NCI-H1105 treated with DMSO at 0.1 percent for 48 hours (cell line): ENCODE measurements at places on chromosomes 7 and 10.

GRCh38 chr7:30091491-30091912 lies 43.3 kb upstream of the MTURN start:
- DNase-seq = no peak

DNA sequence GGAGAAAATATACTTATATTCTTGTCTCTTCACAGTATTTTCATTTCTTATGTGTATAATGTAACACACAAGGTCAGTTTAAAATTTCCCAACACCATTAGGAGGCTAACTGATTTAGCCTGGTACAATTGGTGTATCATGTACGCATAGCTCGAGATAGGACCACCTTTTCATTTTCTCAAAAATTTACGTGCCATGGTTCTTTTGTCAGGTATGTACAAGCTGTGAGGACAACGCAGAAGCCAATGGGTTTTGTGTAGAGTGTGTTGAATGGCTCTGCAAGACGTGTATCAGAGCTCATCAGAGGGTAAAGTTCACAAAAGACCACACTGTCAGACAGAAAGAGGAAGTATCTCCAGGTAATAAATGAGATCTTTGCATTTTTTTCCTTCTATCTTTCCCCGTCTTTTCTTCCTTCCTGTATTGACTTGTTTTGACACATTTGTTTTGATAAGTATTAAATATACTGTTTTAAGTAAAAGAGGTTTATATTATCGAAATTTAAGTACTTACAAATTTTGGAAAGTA lies 55.0 kb downstream of the TRIM24 start:
- no peak for DNase-seq

DNA sequence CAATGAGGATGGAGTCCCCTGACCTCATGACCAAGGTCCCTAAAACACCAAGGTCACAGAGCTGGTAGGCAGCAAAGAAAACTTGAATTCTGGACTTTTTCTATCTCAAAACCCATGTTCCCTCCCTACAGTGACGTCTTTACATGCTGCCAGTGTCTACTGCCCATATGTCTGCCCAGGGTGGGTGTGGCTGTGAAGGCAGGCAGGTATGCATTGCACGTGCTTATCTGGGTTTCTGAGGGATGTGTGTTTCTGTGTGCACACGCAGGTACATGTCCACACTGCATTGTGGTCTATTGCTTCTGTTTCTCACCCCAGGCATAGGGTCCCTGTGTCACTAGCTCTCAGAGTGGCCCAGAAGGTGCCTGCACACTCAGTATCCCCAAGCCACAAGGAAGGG lies 13.5 kb downstream of the ATP6V1F start:
- no peak for DNase-seq

GRCh38 chr7:91995391-91996105 lies 54.9 kb downstream of the AKAP9 start:
- DNase-seq = no peak

GRCh38 chr7:45569290-45569685 lies 4.9 kb upstream of the ADCY1 start:
- DNase-seq = no peak

GRCh38 chr10:26962835-26963234 lies 102.1 kb upstream of the ABI1 start:
- DNase-seq = no peak

DNA sequence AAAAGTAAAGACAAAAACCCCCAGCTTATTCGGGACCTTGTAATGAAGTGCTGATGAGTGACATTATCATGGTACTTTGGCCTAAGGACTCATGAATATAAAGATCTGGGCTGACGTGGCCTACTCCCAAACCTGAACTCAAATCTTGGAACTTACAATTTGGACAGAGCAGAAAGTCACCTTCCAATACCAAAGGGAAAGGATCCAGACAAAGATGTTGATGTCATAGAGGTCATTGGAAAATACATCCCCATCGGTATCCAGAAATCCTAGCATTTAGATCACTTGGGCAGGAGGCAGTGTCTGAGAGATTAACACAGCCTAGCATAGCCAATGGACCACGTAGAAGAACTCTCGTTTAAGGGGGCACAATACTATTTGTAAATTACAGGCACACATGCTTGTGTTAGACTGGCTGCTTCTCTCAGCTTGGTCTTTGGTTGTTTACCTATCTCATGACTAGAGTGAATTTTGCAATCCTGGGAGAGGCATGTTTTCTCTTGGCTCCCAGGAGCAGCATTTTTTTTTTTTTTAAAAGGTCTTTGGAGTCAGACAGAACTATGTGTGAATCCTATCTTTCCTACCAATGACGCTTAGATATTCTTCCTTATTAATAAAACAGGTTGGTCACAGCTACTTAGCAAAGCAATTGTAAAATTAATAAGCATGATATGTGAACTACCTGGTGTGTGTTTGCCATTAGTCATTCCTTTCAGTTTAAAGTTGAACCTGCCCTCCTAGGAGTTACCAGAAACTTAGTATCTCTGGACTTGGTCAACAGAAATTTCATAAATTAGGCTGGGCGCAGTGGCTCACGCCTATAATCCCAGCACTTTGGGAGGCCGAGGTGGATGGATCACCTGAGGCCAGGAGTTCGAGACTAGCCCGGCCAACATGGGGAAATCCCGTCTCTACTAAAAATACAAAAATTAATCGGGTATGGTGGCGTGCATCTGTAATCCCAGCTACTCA lies 27.8 kb upstream of the MRPS33 start:
- no peak for DNase-seq

DNA sequence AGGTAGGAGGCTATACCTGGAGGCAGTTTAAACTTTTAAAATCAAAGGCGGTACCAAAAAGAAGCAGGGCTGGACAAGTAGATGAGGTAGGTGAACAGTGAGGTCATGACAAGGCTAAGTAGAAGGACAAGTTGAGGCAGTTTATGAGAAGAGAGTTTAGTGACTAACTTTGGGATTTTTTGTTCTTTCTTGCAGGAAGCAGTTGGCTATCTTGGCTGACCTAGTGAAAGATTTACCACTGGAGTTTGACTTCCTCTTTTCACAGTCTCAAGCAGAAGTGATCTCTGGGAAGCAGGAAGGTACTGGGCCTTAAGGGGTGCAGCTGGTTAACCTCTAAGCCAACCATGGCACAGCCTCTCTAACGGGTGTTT lies 26.3 kb downstream of the ENTPD7 start:
- no peak for DNase-seq

GRCh38 chr7:20647908-20648776 lies 32.7 kb downstream of the ABCB5 start:
- peak; percentile 52 for DNase-seq

GRCh38 chr7:27515933-27516332 lies 146.8 kb downstream of the HIBADH start:
- DNase-seq = no peak

DNA sequence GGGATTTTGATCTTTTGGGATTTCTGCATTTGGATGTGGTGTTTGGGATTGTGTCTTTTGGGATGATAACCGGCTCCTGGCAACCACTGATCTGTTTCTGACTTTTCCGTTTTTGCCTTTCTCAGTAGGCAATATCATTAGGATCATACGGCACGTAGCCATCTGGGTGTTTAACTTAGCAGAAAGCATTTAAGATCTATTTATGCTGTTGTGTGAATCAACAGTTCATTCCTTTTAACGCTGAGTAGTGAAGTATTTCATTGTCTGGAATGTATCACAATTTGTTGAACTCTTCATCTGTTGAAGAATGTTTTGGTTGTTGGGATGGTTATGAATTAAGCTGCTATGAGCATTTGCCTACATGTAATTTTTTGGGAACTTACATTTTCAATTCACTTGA lies 459.6 kb downstream of the SDK1 start:
- no peak for DNase-seq
